ENCODE measurements at places on chromosomes 3 and 15.

DNA sequence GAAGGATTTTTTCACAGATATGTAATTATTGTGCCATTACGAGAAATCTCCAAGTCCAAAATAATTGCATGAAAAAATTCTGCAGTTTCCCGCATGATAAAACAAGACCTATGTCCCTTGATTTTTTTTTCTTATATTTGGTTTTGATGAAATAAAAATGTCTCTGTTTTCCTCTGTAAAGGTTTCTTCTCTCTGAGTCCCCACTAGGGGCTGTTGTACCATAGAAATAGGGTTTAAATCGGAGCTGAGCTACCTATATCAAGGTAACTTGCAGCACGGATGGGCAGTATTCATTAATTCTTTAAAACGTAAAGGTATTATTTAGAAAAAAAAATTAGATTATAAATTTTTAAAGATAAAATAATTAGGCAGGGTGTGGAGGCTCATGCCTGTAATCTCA is 66.6 kb upstream of the IGF1R start:
- DNase-seq: no peak

DNA sequence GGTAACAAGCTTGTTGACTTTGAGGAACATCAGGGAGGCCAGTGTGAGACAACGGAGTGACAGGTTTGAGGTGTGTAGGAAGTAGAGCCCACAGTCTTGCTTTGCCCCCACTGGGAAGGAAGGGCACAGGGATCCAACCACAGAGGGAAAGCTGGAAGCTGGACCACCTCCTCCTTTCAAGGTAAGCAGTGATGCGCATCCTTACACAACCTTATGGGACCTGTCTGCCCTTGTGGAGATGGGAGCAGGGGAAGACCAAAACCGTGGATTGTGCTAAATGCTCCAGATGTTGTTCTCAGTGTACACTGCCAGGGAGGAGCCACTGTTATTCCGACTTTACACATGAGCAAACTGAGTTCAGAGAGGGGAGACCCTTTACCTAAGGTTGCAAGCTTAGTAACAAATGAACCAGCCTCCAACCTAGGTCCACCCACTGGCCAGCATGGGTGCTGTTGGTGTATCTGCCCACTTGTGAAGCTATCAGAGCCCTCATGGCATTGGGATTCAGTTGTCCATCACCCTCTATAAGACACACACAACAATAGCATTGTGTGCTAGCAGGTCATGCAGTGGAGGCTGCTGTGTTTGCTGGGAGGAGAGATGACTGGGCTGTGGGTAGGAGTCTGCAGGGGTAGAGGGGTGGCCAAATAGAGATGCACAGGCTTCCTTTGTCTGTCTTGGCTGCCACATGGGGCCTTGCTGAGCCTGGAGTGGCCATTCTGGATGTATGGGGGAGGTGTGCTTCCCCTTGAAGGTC is 586 bp upstream of the LSMEM2 start:
- no peak for DNase-seq

DNA sequence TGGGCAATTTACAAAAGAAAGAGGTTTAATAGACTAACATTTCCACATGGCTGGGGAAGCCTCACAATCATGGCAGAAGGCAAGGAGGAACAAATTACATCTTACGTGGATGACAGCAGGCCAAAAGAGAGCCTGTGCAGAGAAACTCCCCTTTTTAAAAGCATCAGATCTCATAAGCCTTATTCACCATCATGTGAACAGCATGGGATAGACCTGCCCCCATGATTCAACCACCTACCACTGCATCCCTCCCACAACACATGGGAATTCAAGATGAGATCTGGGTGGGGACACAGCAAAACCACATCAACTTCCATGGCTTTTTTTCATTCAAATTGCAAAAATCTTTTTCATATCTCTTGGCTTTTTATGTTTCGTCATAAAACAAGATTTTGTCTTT is 67.6 kb upstream of the GADL1 start:
- no peak for DNase-seq

DNA sequence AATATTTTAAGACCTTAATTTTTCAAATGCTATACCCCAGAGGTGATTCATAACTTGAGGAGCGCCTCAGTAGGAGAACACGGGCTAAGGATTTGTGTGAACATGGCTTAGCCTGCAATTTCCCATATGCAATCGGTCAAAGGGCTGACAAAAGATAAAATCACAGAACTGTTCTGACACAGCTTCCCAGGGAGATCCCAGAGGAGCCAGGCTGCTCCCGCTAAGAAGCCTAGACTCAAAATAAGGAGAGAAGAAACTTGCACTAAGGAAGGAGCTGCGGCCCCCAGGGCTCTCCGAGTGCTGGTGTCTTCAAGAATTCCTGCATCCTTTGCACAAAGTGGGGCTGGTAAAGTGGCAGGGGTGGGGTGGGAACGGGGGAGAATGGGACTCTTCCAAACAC is 106.3 kb upstream of the DLG1 start:
- DNase-seq: no peak

- DNase-seq: no peak
Observed at GRCh38 chr3:52262447-52262846, 16.0 kb downstream of the WDR82 start.

DNA sequence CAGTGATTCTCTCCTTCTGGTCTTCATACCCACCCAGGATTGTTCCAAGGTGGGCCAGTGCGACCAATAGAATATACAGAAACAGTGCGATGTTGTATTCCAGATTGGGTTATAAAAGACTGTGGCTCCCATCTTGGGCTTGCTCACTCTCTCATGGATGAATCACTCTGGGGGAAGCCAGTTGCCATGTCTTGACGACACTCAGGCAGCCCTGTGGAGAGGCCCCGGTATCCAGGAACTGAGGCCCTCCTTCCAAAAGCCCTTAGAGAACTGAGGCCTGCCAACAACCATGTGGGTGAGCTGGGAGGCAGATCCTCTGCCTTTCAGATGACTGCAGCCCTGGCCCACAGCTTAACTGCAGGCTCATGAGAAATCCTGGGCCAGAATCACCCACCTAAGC is 57.2 kb downstream of the SH3GL3 start:
- no peak for DNase-seq

- no peak for DNase-seq
Observed at GRCh38 chr15:73686781-73687256, 2.6 kb downstream of the CD276 start.

DNA sequence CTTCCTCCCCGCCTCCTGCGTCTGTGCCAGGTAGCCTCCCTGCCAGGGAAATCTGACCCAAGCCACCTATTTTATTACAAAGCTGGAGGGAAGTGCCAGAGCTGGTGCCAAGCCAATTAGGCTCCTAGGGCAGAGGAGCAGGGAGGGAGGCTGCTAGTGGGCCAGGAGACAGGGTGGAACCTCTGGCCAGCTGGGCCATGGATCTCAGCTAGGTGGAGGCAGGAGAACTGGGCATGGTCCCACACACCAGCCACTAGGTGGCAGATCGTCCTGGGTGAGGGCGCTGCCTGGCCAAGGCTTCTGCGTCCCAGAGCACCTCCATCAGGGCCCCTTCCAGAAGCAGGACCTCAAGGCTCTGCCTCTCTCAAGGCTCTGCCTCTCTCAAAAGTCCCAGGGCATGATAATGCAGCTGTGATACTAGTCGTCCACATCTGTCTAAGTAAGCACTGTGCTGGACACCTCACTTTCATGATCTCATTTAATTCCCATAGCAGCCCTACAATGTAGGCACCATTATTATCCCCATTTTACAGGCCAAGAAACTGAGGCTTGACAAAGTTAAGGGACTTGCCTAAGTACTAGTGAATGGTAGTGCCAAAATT is 4.5 kb upstream of the RFT1 start:
- DNase-seq: peak; percentile 35

DNA sequence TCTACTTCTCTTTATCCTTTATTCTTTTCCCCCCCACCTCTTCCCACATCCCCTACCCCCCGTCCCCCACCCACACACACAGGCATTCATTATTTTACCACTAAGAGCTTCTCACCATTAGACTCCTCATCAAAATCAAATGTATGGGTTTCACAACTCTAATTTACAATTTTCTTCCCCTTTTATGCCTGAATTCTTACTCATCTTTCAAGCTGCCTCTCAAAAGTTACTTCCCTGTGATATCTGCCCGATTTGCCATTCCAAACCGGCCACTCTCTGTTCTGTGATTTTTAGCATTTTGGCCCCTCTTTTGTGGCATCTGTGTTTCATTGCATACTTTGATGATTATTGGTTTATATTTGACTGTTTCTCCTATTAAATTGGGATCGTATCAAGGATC is 42.2 kb downstream of the SLC9A9 start:
- DNase-seq: no peak

GRCh38 chr3:71636482-71636881 is 53.0 kb upstream of the FOXP1 start:
- DNase-seq: no peak

DNA sequence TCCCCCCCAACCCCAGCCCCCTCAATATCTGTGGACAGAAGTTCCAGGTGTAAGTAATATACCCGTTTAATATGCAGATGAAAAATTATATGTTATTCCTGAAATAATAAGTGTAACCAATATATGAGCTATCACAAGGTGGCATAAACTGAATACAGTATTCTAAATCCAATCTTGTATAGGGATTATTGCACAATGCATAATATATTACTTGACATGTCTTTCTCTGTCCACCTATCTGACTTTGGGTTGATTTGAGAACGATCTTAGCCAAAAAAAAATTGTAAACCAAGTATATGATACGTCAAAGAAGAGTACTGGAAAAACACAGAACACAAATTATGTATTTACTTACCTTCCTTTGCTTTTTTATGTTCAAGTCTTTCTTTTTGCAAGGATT is 47.8 kb downstream of the GOLIM4 start:
- no peak for DNase-seq

DNA sequence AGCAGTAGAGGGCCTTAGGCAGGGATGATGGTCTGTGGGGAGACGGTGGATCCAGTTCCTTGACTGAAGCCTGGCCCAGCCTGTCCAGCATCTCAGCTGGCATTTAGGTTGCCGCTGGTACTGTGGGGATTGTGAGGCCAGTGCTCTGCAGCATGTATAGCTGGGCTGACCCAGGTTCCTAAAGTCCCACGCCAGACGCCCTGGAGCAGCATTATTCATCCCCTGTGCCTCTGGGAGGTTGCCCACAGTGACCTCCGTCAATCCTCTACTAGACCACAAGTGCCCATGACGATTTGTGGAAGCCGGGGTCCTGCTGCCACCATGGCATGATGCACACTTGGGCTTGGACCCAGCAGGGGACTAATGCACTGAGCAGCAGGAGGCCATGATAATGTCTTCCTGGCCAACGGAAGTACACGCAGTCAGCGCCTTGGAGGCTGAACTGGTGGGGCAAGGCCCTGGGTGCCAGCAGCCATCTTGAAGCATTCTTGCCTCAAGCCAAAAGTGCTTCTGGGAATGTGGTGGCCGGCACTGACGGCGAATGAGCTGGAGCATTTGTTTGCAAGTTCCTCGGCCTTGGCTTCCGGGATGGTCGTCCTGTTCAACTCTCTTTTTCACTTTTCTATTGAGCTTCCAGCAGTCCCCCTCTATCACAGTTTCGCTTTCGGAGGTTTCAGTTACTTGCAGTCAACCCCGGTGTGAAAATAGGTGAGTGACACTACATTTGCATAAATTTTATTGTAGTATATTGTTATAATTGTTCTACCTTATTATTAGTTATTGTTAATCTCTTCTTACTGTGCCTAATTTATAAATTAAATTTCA is 949.4 kb downstream of the ROBO1 start:
- DNase-seq: no peak

DNA sequence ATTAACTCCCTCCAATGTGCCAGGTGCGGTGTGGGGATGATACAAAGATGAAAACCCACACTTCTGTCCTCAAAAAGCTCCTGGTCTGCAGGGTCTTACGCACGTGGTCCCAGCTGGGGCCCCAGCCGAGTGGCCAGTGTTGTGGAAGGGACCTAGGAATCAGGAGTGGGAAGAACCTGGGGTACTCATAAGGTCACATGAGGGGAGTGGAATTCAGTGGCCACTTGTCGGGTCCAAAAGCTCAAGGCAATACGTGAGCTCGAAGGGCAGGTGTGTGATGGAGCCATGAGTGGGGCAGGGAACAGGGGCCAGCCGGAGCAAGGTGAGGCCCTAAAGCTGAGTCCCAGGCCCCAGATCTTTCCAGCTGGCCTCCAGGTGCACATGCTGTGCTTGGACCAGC is 260.0 kb upstream of the LYSMD4 start:
- no peak for DNase-seq

DNA sequence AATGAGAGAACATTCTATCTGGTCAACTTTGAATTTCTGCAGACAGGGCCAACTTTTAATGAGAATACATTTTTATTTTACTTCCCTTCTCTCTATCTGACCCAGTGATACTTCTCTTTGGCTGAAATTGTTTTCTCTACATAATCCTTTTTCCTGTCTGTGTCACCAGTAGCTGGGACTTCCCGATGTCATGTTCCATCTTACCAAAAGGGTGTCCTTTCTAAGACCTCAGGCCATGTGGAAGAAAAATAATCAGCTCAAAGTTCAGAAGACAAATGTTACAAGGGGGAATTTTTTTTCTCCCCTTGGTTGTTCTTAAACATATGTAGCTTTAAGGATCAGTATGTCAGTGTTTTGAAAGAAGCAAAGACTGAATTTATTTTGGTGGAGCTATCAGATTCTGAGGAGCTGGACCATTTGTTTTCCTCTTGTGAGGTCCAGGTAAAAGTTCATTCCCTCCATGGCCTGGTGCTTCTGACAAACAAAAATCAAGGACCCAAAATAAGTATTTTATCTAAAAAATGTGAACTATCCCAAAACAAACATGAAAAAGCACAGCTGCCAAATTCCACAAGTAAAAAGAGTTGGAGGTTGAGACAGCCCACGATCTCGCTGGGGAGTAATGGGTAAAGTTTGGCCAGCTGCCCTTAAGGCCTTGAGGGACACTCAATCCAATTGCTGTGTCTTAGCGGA is 859.4 kb upstream of the NR2F2 start:
- DNase-seq: no peak

GRCh38 chr3:193418576-193419373 is 40.2 kb upstream of the ATP13A5 start:
- DNase-seq: no peak

DNA sequence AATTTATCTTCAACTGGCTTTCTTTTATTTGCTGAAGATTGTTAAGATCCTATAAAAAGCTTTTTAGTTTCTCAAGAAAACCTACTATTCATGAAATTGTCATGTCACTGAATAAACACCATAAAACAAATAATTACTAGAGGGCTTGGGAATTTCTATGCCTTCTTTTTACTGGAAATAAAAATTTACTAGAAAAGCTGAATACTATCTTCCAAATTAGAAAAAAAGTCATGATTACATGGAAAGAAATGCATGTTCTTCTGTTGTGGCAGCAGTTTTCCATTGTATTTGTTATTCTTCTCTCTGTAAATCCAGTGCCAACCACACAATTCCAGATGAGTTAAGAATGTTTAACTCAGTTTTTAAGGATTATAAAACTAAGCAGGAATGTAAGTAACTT is 153.8 kb downstream of the RAP2B start:
- no peak for DNase-seq

DNA sequence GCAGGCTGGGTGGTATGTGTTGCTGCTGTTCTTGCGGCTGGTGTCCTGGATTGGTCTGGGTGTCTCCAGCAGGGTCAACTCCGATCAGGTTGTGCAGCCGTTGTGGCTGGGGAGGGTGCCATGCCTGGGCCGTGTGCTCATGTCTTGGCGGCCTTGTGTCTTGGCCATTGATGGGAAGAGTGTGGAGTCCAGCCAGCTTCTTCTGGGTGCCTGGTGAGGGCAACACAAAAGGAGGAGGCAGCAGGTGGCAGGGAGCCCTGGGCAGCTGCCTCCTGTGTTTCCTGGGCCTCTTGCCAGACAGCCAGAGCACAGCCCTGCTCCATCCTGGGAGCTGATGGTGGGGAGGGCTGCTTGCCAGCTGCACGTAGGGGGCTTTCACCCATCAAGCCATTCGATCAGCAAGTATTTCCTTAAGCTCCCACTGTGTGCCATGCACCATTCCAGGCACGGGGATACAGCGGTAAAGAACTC is 4.3 kb downstream of the CHAC1 start:
- no peak for DNase-seq

Measured in T-helper 1 cell (primary cell).